Stomach (tissue), 19 donors: ENCODE measurements at places on chromosomes 2 and 18. TPM values are rescaled to one million over a fixed set of nuclear protein-coding genes. Genes with fewer than 3 reads are reported as not detected.

Gene CYP26B1
- total RNA-seq: not detected

Gene UGGT1
- 56.7 TPM for total RNA-seq

Gene STARD6
- total RNA-seq: not detected

- DNase-seq: no peak
Observed at GRCh38 chr2:98040331-98040939, 44.7 kb upstream of the TMEM131 start.
